ENCODE measurements at places on chromosomes 13 and 19.

DNA sequence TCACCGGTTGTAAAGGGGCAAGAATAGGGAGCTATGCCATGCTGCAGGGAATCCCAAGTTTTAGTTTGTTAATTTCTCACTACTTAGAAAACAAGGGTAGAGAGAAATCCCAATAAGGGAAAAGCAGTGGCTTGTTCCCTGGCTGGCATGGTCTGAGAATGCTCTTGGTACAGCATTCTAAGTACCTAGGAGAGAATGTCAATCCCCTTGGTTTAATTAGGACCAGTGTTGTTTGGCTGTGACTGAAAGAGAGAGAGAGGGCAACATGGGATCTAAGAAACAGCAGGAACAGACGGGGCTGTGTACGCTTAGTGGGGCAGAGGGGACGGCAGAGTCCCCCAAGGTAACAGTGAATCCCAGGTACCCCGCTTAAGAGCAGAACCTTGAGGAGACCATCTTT is 228.8 kb downstream of the PCDH9 start:
- peak; percentile 68 for DNase-seq

GRCh38 chr13:109989686-109990085 is 203.3 kb upstream of the IRS2 start:
- no peak for DNase-seq

GRCh38 chr13:81683521-81683920 is 1342.6 kb upstream of the SPRY2 start:
- DNase-seq = no peak

DNA sequence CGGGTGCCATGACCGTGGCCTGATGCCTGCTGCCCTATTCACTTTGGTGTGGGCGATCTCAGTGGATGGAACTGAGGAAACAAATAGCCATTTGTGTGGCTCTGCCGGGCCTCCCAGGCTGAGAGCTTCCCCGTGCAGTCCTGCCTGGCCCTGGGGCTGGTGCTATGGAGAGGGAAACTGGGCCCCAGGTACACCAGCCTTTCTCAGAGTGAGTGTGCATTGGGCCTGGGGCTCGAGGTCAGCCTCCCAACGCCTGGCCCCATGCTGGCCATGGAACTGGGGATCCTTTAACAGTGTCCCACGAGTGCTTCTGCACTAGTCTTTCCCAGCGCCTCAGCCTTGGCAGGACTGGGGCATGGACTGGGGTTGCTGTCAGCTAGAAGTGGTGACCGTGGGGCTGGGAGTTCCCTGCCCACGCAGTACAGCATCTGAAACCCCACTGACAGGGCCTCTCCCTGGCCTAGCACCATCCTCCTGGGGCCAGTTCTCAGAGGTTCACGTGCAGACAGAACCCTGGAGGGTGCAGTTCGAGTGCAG is 10.5 kb downstream of the PLEKHF1 start:
- DNase-seq = no peak

GRCh38 chr19:29532956-29533355 is 7.2 kb downstream of the VSTM2B start:
- no peak for DNase-seq

GRCh38 chr13:58093394-58093793 is 461.9 kb downstream of the PCDH17 start:
- DNase-seq = no peak

GRCh38 chr19:18774107-18774506 is 17.0 kb downstream of the COMP start:
- DNase-seq = no peak

- no peak for DNase-seq
These were observed 13.5 kb downstream of the ARL11 start for GRCh38 chr13:49641801-49642291.

GRCh38 chr13:77521595-77522367 is 13.7 kb upstream of the SCEL start:
- DNase-seq = no peak

All from HEK293T (cell line).